G401 (cell line): ENCODE measurements at places on chromosomes 5 and 9.
A peak's percentile ranks its signal among the peaks of the same experiment; 100 is the strongest.

DNA sequence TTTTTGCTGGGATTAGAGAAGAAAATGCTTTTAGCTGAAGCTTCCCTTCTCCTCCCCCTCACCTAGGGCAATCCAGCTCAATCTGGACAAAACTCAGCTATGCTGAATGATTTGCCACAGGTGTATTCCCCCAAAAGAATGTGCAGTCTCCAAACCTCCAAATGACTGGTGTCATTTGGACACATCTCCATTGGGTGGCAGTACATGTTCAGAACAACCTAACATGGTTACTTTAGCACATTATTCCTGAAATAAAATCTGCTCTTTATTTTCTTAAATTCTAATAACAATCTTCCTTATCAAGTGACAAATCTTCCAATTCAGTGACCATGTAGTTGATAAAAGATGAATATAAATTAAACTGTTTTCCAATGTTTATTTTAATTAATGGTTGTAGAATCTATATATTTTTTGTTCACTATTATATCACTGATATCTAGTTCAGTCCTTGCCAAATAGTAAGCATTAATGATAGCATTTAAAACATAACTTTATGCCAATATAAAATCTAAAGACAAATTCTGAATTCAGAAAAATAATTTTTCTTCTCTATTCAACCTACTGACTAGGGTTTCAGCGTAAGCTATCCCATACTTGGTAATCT is 61.3 kb upstream of the MOCS2 start:
- peak; percentile 16 for DNase-seq

DNA sequence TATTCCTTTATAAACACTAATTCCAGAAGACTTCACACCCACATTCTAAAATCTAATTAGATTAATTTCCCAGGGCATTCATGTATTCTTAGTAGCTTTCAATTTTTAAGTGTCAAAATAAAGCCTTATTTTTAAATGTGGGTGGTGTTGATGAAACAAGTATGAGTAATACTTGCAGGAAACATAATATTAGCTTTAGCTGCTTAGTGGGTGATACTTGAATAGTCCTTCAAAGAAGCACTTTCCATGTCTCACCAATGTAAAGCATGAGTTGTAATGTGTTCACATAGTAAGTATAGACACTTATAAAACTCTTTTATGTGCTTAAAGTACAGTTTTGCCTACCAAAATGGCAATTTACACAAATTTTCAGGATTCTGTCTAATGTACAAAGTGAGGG is 6.9 kb downstream of the FNBP1 start:
- DNase-seq: no peak

DNA sequence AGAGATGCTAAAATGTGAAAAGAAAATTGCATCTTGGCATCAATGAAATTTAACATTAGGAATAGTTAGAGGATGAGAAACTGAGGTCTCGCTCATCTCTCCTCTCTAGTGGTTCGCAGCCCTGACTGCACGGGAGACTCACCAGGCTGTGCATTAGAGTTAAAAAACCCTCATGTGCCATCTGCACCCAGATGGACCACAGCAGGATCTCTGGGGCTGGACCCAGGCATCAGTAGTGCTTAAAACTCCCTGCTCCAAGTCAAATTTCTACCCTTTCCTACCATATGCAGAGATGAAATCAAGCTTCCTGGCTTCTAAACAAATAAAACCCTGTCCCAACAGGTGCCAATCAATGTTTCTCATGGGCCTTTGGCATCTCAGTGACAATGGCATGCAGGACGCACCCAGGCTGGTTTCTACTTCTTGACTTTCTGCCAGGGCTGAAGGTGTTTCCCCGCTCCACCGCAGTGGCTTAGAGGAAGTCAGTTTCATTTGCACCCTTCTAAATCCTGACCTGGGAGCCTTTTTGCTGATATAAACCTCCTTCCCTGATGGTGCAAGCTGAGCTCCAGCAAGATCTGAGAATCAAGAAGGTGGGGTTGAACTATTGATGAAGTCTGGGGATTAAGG is 132.6 kb downstream of the NSG2 start:
- DNase-seq: peak; percentile 75

- no peak for DNase-seq
These were observed 2.0 kb downstream of the MATR3 start for GRCh38 chr5:139295346-139296057.

- DNase-seq: no peak
These were observed 18.9 kb downstream of the SLC22A5 start for GRCh38 chr5:132388244-132389050.

DNA sequence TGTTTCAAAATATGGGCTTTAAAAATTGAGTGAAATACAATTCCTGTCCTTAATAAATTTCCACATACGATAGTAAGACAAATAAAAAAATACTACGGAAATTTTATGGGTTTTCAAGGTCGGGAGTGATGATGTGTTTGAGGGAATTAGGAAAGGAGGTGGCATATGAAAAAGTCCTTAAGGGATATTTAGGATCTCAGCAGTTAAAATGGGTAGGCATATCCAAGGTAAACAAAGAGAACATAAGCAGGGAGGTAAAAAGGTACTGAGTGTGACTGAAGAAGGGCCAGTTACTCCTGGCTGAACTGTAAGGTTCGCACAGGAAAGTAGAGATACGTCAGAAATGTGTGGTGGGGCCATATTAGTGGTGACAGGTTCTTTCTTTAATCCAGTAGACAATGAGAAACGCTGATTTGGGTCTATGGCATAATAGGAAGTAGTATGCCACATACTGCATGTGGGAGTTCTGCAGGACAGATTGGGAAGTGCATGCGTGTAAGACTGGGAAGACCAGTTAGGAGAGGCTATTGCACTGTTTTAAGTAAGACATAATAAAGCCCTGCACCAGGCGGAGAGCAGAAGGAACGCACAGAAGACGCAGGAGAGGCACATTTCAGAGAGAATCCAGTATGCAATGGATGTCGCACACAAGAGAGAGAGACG is 937 bp upstream of the HMGCR start:
- DNase-seq: peak; percentile 83

DNA sequence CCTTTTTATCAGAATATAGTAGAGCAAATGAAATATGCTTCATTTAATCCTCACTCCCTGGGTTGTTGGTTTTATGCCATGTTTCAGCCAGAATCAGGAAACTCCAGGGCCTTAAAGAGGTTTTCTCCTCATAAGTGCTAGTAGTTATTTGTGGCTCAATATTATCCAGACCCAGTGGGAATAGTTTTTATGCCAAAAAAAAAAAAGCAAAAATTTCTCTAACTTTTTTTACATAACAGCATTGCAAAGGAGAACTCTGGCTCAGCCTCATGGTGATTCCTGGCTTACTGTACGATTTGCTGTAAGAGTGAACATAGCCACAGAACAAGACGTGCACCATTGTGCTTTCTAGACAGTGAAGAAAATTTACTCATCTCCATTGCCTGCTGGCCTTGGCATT is 232.5 kb downstream of the PJA2 start:
- peak; percentile 12 for DNase-seq

- no peak for DNase-seq
These were observed 125.1 kb downstream of the BARX1 start for GRCh38 chr9:93830012-93830596.

- no peak for DNase-seq
These were observed 40.0 kb downstream of the KLHL3 start for GRCh38 chr5:137695651-137696428.

- DNase-seq: no peak
These were observed 51.6 kb downstream of the ENTREP1 start for GRCh38 chr9:69376651-69377050.

GRCh38 chr9:94996641-94997040 is 270.1 kb downstream of the AOPEP start:
- DNase-seq: no peak

GRCh38 chr9:109745335-109746283 is 34.4 kb upstream of the PALM2AKAP2 start:
- no peak for DNase-seq

DNA sequence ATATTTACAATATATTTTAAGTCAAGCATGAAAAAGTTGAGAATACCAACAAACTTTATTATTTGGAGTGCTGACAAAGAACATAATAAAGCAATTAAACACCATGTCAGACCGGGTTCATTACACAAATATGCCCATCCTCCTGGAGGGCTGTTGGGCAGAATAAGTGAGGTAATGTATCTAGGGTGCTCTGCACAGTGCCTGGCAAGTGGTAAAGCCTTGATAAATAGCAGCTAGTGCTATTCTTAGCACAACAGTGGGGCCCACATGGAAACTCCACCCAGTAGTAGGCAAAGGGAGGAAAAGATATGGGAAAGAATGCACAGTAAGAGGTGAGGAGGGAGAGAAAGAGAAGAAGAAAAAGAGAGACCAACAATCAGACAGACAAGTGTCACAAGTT is 97.7 kb downstream of the SLC1A3 start:
- DNase-seq: no peak

GRCh38 chr9:91196103-91196950 is 165.4 kb downstream of the AUH start:
- no peak for DNase-seq

- DNase-seq: no peak
These were observed 39.7 kb downstream of the SUB1 start for GRCh38 chr5:32625106-32625505.

GRCh38 chr5:170497311-170498038 is 6.3 kb upstream of the KCNIP1 start:
- no peak for DNase-seq

GRCh38 chr9:86924206-86924605 is 23.1 kb downstream of the GAS1 start:
- no peak for DNase-seq

DNA sequence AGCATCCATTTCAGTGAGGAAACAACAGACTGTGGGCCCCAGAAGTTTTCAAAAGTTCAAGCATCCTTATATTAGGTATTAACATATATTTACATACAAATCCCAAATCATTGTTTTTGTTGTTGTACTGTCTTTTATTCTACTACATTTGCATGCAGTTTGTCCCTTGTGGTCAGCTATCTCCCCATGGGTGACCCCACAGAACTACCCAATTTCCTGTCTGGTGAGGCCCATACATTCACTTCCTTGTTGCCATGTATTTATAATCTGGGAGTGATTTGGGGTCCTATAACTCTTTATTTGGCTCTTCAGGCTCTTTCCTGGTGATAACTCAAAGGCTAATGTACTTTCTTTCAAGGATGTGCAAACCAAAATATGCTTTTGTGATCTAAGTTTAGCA is 3.3 kb upstream of the CD180 start:
- DNase-seq: no peak

- DNase-seq: peak; percentile 89
These were observed 13.4 kb downstream of the ADAM19 start for GRCh38 chr5:157562111-157562581.

DNA sequence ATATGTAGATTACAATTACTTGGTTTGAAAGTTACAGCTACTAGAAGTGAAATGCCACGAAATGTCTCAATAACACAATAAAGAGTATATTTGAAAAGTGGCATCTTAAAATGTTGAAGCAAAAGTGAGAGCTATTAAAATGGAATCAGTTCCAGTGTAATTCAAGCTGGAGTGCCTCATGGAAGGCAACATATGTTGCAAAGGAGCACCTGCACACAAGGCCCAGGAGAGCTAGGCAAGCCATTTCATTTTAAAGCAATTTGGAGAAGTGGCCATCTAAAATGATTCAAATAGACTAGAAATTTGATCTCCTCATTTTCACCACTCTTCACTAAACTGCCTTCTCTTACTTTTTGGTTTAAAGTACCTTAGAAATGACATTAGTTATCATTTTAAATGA is 167.8 kb downstream of the GABRB2 start:
- peak; percentile 79 for DNase-seq

DNA sequence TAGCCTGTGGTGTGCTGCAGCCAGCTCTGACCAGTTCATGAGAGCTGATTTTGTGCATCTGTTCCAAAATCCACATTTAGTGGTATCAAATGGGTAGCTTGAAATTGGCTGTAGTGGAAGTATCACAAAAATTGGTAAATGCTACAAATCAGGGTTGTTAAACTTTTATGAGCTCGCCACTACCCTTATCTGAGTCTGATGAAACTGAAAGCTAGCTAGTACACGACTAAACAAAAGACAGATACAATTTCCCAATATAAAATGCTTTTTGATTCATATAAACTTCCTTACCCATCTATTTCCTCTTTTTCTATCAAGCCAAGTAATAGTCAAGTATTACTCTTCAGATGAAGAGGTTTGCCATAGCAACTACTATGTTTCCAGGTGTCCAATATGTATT is 392.0 kb downstream of the TMEM161B start:
- no peak for DNase-seq

- DNase-seq: no peak
These were observed 307.3 kb downstream of the FBXL17 start for GRCh38 chr5:108074626-108075025.

DNA sequence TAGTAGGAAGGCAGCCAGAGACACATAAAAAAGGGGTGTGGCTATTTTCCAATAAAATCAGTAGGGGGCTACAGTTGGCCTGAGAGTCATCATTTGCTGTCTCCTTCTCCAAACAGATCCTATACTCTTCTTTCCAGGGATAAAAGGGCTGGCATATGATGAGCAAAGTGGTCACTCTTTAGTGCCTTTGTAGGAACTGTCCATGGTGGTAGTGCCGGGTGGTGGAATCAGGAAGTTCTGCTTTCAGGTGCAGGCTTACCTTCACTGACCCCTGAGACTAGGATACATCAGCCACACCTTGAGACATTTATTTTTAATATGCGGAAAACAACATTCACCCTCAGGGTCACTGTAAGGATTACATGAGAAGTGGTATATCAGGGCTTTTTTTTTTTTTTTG is 80.8 kb downstream of the ASTN2 start:
- no peak for DNase-seq

GRCh38 chr5:83368835-83369234 is 102.7 kb upstream of the VCAN start:
- DNase-seq: no peak

GRCh38 chr5:34930870-34931269 is 1.5 kb downstream of the DNAJC21 start:
- no peak for DNase-seq

DNA sequence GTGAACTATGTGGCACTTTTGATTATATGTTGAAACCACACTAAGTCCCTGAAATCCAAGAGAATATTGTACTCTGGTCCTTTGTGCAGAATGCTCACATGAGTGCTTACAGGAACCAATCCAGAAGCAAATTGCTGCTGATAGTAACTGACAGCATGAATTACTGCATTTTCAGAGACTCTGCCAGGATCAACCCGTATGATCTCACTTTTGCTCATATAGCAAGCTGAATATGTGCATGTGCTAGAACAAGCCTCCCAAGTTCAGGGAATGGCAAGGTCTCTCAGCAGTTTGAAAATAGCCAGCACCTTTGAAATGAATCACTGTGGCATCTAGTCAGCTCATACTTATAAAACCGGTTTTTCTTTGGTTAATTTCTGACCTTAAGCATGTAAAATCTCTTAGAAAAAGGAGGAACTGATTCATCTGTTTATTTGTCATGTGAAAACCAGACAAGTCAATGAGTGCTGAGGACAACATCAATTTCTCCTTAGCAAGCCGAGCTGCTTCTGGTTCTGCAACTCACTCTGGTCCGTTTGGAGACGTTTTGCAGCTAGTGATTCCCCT is 215.7 kb upstream of the ELL2 start:
- DNase-seq: no peak

DNA sequence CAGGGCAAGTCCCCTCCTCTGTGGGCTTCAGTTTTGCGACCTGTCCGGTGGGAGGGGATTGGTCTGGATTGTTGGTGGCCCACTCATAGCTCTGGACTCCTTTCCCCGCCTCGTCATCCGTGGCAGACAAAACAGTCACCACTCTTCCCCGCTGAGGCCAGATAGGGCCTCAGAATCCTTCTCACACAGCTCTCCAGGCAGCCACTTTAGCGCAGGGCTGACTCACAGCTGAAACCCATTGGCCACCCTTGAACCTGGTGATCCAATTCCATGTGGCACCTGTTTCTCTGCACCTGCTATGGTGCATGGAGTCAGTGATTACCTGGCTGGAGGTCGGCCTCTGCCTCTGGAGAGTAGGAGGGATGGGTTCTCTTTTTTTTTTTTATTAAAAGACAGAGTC is 15.8 kb upstream of the CACFD1 start:
- no peak for DNase-seq

GRCh38 chr9:84997472-84997871 is 327.9 kb downstream of the NTRK2 start:
- DNase-seq: no peak
